ENCODE measurements at places on chromosomes 5 and 9.

DNA sequence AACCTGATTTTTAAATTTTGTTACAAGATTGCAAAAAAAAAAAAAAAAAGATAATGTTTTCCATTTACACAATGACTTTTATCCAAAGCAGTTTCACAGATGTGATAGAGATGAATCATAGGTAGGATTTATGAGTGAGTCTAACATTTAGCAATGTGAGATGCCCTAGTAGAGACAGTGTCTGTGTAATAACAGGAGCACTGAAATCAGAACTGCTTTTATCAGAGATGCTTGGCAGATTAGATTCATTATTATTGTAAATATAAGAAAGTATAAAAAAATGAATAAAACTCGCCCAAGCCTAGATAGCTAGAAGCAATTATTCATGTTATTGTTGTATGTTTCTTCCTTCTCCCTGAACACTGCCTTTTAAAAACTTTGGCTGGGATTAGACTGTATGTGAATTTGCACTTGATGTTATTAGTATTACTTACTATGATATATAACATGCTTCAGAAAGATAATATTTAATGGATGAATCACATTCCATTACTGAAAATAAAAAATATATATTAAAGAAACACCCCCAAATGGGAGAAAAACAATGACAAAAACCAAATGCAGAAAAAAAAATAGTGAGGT, 567.3 kb upstream of the KLF4 start:
- no peak for DNase-seq

DNA sequence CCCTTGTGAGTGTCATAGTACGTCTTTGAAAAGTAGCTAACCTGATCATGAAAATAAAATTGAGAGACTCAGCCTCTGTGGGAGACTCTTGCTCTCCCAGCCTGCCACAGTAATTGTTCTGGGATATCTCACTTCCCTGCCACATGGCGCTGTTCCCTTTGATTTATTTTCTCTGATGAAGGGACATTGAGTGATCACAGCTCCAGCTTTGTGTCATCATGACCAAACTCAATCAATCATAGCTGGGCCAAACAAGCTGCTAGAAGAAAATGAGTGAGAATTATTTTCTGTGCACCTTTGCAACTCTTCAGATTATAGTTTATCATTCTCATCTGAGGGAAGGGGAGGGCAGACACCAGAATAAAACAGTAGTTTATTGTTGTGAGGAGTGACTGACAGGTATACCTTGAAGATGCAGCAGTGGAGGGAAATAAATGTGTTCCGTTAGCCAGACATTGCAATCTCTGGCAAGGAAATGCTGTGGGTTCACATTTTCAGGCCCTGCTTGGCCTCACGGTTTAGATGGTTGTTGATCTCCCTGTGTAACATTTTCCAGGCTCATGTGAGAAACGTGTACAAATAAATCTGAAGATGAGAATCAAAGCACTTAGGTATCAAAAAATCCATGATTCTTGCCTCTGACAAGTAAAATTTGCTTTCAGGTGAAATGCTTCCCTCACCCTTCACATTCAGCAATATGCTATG, 174.7 kb upstream of the FBXL17 start:
- DNase-seq, result no peak

GRCh38 chr5:58019614-58020013, 440.3 kb downstream of the PLK2 start:
- DNase-seq, result no peak

- peak; percentile 34 for DNase-seq
Observed at GRCh38 chr5:144187699-144188294, 17.1 kb downstream of the KCTD16 start.

GRCh38 chr9:19386502-19387044, 6.5 kb upstream of the RPS6 start:
- DNase-seq, result no peak

DNA sequence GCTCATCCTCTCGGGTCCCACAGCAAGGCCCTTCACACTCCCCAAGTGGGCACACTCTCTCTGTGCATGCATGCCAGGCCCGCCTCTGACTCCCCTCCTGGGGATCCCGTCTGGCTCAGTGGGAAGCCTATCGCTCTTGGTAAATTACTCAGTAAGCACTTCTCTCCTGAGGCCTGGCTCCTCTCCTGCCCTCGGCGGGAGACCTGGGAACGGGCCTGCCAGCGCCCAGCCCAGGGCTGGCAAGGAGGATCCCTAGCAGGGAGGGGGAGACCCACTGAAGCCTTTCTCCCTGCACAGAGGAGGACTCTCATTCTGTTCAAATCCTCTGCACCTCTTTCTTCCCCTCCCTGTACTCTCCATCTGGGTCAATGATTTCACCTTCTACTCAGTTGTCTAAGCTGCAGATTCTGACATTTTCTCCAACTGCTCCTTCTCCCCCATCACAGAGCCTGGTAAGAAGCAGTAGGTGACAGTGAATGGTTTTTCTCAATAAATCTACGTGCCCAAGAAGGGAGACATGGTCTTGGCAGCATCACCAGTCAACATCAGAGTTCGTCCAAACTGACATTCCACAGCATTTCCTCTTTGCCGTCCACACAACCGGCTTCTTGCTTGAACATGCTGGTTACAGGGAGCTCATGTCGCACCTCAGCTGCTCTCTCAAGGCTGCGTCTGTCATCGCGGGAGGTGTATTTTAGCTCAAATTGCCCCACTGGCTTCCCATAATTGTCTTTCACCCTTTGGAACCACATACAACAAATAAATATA, 81.9 kb downstream of the GPR21 start:
- no peak for DNase-seq

DNA sequence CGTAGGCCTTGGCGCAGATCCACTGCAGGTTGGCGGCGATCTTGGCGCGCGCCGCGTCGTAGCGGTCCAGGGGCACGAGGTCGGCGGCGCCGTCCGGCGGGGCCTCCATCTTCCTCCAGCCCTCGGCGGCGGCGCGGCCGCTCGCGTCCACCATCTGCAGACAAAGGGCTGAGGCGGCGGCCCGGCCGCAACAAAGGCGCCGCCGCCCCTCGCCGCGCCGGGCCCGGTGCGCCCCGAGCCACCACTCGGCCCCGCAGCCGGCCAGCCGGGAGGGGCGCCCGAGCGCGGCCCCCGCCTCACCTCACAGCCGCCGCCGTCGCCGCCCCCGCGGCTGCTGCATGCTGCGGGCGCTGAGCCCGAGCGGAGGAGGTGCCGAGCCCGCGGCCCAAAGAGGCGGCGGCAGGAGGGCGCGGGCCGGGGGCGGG, 328 bp downstream of the CAMSAP1 start:
- no peak for DNase-seq

GRCh38 chr5:177604116-177604521, 4.2 kb downstream of the B4GALT7 start:
- DNase-seq, result no peak

DNA sequence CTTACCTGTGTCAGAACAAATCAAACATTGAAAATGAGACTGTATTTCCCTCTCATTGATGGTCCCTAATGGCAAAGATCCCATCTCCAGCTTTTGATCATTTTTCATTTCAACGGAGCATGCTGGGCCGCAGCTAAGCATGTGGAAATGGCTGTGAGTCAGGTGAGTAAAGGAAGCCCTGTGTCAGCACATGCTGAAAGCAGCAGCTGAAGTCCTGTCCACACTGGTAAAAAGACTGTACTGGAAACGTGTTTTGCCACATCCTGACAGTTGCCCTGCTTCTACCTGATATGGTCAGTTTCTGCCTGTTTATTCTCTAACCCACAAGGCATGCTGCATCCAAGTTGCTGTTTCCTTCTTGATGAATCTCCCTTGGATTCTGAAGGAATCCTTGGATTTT, 330.1 kb downstream of the EFNA5 start:
- DNase-seq, result peak; percentile 23

- no peak for DNase-seq
Observed at GRCh38 chr5:111262815-111263214, 38.6 kb downstream of the CAMK4 start.

- DNase-seq, result no peak
Observed at GRCh38 chr5:134000091-134000511, 4.7 kb downstream of the VDAC1 start.

DNA sequence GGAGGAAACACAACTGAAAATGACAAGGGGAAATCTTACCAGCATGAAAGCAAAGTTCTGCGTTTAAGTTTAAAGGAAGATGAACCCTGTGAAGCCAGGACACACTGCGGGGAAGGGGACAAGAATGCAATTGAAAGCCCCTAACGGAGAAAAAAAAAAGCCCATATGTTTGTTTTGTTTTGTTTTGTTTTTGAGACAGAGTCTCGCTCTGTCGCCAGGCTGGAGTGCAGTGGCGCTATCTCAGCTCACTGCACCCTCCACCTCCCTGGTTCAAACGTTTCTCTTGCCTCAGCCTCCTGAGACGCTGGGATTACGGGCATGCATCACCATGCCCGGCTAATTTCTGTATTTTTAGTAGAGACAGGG, 2.9 kb downstream of the STK10 start:
- no peak for DNase-seq

- DNase-seq, result no peak
Observed at GRCh38 chr9:71303351-71303750, 181.9 kb upstream of the TRPM3 start.
